ENCODE measurements at places on chromosomes 6 and 20.
A peak's percentile ranks its signal among the peaks of the same experiment; 100 is the strongest.

GRCh38 chr20:62621251-62622110 is 20.8 kb upstream of the SLCO4A1 start:
- no peak for DNase-seq

GRCh38 chr20:19769507-19769906 is 11.4 kb downstream of the RIN2 start:
- DNase-seq, result no peak

- no peak for DNase-seq
These were observed 177.4 kb downstream of the MTFR2 start for GRCh38 chr6:136072691-136073090.

GRCh38 chr6:54646069-54646950 is 200.3 kb upstream of the FAM83B start:
- no peak for DNase-seq

- DNase-seq, result no peak
These were observed 77.1 kb upstream of the MAN1A1 start for GRCh38 chr6:119426619-119427018.

DNA sequence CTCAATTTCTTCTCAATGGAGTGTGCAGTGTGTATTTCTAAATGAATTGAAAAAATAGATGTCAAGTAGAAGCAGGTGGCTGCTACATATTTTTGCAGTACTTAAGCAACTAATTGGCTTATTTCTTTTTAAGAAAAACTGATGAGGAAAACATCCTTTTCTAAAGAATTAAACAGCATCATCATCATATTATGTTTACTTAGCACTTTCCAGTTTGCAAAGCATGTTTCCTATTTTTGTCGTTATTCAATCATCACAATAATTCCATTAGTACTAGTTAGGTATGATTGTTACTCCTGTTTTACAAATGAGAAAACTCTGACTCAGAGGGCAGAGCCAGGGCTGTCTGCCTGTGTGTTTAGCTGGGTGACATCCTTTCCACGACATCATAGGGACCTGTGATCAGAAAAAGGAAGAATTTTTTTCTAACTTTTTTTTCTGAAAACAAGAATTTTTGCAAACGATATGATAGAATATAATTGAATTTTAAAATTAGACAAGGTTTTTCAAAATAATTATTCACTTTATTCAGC is 22.7 kb upstream of the BMP6 start:
- no peak for DNase-seq

DNA sequence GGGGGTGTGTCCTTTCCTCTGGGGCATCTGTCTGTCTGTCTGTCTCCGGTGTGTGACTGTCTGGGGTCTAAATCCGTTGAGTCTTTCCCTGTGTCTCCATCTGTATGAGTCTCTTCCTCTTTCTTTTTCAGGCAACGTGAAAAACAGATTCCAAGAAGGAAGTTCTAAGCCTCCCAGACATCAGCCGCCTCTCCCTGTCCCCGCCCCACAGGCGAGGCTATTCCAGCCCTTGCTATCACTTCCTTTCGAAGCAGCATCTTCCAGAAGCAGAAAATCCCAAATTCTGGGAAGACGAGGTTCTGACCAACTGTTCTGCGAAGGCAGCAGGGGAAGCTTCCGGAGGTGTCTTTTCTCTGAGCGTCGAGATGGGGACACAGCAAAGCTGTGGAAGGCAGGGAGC is 34.0 kb downstream of the PMEPA1 start:
- no peak for DNase-seq

DNA sequence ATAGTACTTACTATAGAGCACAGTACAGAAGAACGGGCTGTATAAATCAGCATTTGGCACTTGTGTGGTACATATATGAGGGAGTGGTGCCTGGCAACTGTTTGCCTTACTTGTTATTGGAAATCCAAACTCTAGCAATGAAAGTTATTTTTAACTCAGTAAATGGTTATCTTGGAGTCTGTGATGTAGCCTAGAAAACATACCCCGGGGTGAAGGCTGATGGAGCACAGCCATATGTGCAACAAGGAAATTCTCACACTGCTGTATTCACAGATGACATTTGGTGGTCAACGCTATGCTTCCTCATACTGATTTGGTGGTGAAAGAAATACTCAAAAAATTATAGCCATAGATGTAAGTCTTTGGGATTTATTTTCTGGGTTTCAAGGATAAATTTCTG is 807.5 kb upstream of the FLRT3 start:
- no peak for DNase-seq

DNA sequence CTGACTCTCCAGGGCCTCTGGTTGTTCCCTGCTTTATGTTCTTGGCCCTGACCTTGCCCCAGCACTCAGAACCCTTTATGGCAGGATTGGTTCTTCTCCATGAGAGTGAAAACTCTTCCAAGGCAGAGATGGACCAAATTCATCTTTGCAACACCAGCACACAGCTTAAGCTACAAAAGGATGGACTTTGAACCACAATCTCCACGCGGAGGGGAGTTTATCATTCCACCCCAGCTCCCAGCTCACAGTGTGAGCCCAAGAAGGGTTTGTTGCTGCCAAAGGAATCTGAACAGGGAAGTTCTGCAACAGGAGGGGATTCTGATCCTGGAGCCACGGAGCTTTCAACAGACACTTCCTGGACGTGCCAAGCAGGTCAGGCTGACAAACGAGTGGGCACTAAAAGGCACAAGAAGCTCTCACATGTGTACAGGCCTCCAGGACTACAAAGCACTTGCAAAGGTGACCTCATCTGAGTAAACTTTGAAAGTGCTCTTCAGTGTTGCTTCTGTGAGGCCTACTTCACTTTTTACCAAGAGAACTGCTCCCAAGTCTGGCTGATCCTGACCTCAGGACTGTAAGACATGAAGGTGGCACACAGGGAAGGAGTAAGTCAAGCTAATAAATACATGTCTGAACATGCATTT is 8.9 kb downstream of the FITM2 start:
- DNase-seq, result no peak

DNA sequence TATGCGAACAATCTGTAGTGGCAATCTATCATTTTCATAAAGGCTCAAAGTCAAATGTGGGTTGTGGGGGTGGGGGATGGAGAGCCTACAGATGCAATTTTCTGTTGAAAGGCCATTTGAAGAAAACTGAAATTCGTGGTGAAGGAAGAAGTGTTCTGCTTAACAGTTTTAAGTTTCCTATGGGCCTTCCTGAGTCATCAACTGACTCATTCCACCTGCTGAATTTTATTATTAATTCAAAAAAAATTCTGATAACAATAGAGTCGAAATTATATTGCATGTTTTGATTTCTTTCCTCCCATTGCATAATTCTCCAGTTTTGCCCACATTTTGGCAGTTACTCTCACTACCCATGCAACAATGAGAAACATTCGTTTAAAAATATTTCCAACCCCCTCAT is 622.3 kb upstream of the ARID1B start:
- DNase-seq, result no peak

DNA sequence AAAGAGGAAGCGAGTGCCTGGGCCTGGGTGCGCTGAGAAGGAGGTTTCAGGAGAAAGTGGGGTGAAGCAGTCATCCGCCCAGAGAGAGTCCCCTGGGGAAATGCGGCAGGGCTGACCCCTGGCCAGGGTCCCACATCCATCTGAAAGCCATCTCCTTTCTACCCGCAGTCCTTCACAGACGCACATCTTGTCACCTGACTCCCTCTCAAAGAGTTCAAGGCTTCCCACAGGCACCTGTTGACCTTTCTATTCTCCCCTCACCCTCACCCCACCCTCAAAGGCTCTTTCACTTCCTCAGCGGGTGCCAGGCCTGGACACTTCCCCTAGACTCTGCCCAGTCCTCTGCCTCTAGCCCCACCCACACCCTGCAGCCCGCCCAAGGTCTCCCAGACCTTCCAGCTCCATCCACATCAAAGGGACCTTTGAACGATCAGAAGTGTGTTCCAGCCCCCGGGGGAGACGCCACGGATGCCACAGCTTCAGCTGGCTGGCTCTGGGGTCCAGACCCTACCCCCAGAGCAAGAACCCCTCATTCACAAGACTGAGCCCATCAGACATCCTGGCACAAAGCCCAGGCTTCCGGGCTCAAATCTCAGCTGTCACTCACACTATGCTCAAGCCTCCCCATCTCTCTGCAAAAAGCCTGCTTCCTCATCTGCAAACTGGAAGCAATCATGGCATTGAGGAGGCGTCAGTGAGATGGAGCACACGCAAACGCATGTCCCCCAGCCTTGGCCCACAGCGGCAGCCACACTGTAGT is 2.1 kb downstream of the CTSZ start:
- no peak for DNase-seq

GRCh38 chr6:95417856-95418255 is 159.5 kb upstream of the MANEA start:
- DNase-seq, result no peak

GRCh38 chr6:167402195-167402686 is 77.4 kb downstream of the TTLL2 start:
- DNase-seq, result no peak

- DNase-seq, result no peak
These were observed 131.3 kb downstream of the CEBPB start for GRCh38 chr20:50321797-50322480.

GRCh38 chr20:49768204-49769047 is 44.2 kb upstream of the SLC9A8 start:
- peak; percentile 34 for DNase-seq

DNA sequence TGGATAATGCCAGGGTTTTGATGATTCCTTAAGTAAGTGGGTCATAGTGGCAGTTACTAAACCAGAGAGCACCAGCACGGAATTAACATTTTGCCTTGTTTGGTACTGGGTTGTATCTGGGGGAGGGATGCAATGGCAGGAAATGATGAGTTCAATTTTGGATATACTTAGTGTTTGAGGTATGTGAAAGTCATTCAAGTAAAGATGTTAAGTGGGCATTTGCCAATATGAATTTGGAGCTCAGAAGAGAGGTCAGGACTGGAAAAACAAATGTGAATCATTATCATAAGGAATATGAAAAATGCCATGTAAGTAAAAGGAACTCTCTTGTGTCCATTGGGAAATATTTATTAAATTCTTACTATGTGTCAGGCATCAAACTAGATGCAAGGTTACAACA is 6.2 kb downstream of the PXT1 start:
- no peak for DNase-seq

- no peak for DNase-seq
These were observed 152.6 kb upstream of the EXOC2 start for GRCh38 chr6:845566-845965.

DNA sequence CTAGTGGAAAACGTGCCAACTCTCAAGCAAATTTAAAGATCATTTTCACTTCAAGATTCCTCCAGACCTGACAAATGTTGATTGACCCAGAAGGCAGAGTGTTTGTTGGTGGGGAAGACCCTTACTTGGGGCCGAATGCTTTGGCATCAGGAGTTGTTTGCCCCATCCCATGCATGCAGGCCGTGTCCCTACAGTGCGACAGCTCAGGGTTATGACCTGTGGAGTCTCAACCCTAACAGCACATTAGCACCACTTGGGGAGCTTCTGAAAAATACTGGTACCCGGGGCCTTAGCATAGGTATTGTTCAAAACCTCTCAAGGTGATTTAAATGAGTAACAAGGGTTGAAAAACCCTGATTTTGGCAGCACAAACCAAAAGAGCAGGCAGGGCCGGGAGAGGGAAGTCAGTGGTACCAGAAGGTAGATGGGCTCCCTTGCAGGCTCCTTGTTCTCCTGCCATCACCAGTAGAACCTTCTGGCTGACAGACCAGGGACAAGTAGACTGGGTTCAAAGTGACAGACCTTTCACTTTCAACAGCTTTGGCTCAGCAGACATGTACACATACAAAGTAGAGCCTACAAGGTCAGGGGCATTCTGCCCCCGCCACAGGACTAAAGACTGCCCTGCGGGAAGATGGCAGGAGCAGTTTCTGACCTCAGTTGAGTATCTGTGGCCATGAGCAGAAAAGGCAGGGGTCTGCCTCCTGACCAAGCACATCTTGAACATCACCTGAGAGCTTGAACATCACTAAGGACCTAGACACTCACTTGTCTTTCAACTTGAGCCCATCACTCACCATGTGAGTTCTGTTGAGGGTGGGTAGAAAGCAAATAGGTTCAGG is 39.6 kb downstream of the PLCG1 start:
- DNase-seq, result peak; percentile 7

GRCh38 chr6:97885325-97885724 is 602.3 kb upstream of the MMS22L start:
- no peak for DNase-seq

- DNase-seq, result no peak
These were observed 127.6 kb upstream of the PMEPA1 start for GRCh38 chr20:57837208-57838035.

- no peak for DNase-seq
These were observed 251.2 kb downstream of the BCKDHB start for GRCh38 chr6:80357674-80358073.

DNA sequence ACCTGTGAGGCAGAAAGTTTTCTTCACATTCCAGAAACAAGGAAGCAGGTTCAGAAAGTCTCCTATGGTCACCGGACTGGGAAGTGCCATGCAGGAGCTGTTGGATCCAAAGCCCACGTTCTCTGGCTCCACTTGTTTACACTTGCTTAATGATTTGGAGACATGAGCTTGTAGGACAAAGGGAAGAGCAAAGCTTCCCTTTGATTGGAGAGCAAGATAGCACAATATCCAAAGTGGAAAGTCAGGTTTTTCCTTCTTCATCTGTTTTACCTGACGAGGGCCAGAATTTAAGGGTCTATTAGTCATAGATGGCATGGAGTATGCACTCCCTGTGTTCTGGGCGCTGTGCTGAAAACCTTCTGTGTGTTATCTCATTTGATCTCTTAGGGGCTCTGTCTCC is 81.2 kb downstream of the PDE7B start:
- DNase-seq, result no peak

GRCh38 chr6:30154709-30155519 is 6.1 kb downstream of the TRIM10 start:
- DNase-seq, result no peak

GRCh38 chr6:170424604-170425126 is 118.1 kb downstream of the FAM120B start:
- DNase-seq, result no peak

GRCh38 chr6:34143884-34144580 is 1.9 kb downstream of the GRM4 start:
- peak; percentile 87 for DNase-seq

GRCh38 chr6:164996838-164997237 is 312.6 kb downstream of the C6orf118 start:
- DNase-seq, result no peak

DNA sequence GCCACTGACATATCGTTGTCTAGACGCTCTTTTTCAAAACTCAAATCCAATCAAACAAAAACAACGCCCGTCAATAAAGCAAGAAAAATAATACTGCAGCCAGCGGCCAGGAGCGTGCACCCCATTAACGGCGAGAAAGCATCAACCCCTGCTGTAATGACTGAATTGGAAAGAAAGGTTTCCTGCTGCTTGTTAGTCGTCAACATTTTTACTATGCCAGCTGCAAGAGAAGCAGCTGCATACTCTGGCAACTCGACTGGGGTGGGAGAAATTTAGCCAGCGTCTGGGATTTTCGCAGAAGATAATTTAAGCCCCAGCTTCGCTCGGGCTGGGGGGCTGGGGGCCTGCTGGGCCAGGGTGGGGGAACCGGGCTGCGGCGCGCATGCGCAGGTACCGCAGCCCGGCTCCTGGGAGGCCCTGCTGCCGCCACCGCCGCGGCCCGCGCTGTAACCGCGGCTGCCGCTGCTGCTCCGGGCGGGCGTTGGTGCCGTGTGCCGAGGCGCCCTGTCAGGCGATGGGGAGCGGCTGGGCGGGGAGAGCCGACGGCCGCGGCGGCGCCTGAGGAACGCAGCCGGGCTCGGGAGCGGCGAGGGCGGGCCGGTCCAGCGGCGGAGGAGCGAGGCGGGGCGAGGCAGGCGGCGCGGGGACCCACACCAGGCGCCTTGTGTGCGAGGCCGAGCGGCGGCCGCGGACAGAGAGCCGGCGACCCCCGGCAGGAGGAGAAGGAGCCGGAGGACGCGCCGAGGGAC is 732 bp upstream of the STXBP5 start:
- DNase-seq, result peak; percentile 63

Data from WTC11 (cell line).